Renal pelvis (tissue), 12 donors: ENCODE measurements at places on chromosomes 1 and 21. TPM values are rescaled to one million over a fixed set of nuclear protein-coding genes. Genes with fewer than 3 reads are reported as not detected.

DNA sequence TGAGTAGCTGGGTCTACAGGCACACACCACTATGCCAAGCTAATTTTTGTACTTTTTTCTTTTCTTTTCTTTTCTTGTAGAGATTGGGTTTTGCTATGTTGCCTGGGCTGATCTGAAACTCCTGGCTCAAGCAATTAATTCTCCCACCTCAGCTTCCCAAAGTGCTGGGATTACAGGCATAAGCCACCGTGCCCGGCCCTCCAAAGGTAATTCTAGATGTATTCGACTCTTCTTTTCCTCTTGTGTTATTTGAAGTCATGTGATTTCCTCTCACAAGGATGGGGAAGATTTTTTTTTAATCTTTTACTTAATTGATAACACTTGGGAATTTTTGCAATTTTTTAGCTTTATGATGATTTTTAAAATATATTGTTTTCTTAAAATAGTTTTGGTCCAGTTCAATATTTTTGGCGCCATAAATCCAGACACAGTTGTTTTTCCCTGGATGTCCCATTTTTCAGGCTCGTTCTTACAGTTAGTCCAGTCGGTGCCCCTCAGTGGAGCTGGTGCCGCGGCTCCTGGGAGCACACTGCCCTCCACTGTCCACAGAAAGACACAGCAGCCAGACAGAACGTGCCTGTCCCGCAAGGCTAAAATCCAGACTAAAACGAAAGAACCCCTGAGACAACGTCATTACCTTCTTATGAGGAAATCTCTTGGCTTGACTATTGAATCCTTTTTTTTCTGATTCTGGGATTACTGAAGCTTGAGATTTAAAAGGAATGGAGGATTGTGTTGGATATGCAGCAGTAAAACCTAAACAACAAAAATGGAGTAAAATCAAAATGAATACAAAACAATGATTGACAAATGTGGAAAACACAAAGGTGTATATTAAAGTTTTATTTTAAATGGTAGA, 22.4 kb downstream of the STPG1 start:
- DNase-seq = peak; percentile 76

DNA sequence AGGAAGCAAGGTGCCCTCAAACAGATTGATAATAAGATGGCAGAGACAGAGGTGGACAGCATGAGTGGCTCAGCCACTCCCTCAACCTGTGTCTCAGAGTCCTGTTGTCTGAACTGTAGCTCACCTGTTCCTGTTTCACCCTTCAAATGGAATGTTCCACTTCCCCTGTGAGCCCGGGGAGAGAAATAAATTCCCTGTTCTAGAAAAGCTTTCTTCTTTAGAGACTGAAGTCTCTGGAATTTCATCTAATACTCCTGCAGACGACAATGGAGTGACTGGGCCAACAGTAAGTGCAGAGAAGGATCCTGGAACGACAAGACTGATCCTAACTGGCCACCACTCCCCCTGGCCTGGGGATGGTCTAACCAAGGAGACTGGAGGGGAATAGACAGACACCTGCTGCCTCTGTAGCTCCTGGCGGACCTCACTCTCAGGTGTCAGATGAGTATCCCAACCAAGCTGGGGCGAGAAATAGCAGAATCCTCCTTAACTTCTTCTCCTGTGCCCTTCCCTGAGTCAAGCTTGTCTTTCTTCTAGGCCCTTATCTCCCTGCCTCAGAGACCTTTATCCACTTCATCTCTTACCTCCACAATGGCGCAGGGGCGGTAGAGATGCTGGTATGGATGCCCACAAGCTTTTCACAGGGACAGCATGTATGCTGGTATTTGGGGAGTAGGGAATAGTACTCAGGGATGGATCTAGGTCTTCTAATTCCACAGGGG, 45.4 kb downstream of the PLEKHA6 start:
- DNase-seq = no peak

- no peak for DNase-seq
Observed at GRCh38 chr21:25350056-25350455, 257.2 kb downstream of the MRPL39 start.

DNA sequence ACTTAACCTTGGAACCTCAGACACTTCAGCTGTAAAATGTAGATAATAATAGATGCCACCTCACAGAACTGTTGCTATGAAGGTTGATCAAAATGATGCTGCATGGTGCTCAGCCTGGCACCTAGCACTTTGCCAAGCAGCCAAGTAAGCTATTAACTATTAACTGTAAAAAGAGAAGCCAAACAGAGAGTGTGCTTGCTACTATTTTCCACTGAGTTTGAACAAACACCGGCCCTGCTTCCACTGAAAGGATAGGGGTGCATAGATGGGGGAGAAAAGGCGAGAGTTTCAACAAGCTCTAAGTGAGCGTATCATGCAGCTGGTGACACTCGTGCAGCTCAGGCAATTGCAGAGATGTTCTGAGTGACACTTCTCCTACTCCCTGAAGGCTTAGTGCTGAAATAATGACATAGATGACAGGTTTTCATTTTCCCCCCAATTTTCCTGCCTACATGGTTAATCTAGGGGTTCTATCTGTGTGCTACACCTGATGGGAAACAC, 78.2 kb downstream of the GPR88 start:
- no peak for DNase-seq

GRCh38 chr1:220113136-220113695, 19.3 kb downstream of the IARS2 start:
- DNase-seq = no peak

Gene NPHS2
- 378 TPM for polyA plus RNA-seq

Gene LCE1D
- polyA plus RNA-seq = not detected

- DNase-seq = no peak
Observed at GRCh38 chr1:56137090-56137489, 442.3 kb downstream of the PLPP3 start.

GRCh38 chr1:245997471-245998258, 509.4 kb downstream of the SMYD3 start:
- DNase-seq = no peak

GRCh38 chr1:2612591-2613365, 20.0 kb downstream of the MMEL1 start:
- DNase-seq = no peak

Gene KCNK2
- polyA plus RNA-seq = 1.7 TPM

Gene AQP10
- 0.13 TPM for polyA plus RNA-seq
